ENCODE measurements at places on chromosomes 6 and 20.

DNA sequence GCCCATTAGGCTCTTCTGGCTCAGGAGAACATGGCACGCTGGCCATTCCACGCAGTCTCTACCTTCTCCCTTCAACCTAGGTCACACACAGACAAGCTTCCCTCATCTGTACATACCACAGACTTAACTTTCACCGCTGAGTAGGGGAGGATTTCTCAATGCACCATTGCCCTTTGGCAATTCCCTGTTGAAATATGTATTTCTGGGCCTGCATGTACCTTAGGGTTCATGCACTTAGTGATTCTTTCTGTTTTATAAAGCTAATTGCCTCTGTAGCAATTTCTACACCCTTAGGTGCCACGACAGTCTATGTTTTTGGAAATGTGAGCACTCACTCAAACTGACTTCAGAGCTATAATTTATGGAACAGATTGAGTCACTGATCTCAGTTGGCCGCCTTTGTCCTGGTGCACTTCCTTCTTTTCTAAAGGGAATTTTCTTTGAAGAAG lies 253.8 kb upstream of the PRDM1 start:
- no peak for DNase-seq

- DNase-seq = peak; percentile 70
Measured at GRCh38 chr6:50816115-50816675, 2.5 kb upstream of the TFAP2B start.

DNA sequence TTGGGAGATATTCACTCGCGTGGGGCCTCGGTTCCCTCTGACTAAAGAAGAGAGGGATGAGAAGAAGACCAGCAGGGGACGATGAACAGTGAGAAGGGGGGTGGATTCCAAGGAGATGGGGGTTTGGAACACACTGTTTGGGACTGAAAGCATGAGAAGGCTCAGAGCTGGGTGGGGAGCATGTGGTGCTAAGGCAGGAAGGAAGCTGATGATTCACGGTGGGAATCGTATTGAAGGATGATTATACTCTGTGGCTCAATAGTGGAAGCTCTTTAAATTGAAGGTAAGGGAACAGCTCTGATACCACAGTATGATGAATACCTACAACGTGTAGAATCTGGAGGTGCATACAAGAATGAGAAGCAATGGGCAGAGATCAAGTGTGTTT lies 117.5 kb upstream of the KCNK16 start:
- DNase-seq = no peak

GRCh38 chr20:10637563-10637962 lies 36.2 kb downstream of the JAG1 start:
- no peak for DNase-seq

DNA sequence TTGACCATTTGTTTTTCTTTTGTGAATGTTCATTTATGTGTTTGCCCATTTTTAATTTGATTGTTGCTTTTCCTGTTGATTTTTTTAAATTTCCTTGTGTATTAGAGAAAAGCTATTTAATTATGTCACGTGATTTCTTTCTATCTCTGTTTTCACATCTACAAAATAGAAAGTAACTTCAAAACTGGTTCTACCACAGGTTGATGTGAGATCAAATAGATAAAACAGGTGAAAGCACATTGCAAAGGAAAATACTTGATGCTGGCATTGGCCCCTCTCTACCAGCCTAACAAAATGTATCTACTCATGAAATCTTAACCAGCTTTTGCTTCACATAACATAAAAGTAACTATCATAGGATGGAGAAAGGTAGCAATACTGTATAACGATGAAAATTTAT lies 129.2 kb downstream of the TMEM242 start:
- DNase-seq = no peak

- no peak for DNase-seq
Measured at GRCh38 chr6:39530201-39530759, 194.9 kb downstream of the KIF6 start.

DNA sequence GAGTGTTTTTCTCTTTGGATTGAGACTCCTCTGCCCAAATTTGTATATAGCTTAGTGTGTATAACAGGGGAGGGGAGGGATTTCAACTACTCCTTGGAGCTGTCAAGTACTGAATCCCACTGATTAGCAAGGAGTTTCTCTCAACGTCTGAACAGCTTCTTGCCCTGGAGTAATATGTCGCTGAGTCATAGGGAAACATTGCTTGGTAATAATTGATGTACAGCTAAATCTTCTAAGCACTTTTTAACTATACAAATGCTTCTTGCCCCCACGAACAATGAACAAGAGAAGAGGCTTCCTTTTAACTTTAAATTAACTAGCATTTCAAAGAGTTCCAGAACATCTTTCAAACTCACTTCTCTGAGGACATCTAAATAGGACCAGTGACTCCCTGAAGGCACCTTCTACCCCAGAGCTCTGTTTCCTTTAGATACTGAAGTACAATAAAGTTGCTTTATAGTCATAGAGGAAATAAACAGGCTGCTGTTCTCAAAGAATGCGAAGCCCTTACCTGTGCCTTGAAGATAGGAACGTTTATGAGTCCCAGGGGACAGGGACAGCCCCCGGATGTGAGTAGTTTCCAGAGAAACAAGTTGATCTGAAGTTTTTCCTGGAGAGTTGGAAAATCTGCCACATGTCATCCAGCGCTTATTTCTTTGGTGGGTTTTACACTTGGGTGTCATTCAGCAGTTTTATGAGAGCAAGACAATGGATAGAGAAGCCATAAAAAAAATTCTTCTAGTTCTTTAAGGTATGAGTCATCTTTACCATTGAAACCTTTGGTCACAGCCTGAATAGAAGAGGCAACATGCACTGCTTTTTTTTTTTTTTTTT lies 462.5 kb upstream of the BTBD3 start:
- DNase-seq = peak; percentile 58

GRCh38 chr20:35606127-35606526 lies 9.5 kb upstream of the SPAG4 start:
- no peak for DNase-seq

DNA sequence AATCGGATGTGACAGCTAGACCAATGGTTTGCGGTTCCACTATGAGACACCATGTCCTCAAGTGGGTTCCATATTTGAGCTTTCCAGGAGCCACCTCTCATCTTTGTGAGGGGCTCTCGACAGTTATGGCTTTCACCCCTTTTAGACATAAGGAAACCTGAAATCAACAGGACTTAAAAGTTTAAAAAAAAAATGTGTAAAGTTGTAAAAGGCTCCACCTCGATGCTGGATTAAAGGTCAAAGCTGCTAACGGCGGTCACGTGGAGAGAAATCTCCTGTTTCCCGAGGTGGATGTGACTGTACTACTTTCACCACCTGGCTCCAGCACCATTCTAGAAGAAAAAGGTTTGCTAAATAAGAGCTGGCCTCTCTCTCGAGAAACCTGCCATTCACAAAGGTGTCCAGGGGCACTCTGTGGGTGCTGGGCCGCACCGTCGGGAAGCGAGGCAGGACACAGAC lies 542 bp downstream of the ATP5F1E start:
- DNase-seq = peak; percentile 33

DNA sequence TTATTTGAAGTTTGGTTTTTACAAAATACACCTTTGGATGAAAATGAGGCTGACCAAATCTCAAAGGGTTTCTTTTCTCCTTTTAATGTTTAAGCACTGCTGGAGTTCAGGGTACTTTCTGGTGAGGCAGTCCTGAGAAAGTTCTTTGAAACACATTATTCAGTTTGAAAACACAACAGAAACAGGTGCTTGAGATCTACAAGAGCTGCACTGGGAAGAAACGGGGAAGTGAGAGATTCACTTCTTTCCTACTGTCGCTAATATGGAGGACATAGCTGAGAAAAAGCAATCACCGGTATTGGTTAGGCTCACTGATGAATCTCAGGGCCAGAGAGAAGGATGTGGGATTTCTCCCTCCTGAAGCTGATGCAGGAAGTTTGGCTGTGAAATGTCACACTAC lies 22.9 kb upstream of the TMEM170B start:
- no peak for DNase-seq

DNA sequence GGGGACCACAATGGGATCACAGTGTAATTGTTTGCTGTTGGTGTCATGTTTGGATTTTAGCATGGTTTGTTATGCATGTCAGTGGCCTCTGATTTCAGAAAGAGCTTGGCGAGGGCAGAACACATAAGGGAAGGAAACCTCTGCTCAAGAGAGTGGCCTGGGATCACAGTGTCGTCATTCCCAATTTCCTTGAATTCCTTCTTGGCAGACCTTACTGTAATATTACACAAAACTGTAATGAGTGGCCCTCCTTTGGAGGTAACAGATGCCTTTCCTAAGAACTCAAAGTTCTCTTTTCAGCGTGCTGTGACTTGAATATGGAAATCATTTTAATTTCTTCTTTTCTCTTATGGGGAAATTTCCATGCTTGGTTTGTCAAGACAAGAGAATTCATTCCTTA lies 46.9 kb downstream of the JAG1 start:
- DNase-seq = no peak

DNA sequence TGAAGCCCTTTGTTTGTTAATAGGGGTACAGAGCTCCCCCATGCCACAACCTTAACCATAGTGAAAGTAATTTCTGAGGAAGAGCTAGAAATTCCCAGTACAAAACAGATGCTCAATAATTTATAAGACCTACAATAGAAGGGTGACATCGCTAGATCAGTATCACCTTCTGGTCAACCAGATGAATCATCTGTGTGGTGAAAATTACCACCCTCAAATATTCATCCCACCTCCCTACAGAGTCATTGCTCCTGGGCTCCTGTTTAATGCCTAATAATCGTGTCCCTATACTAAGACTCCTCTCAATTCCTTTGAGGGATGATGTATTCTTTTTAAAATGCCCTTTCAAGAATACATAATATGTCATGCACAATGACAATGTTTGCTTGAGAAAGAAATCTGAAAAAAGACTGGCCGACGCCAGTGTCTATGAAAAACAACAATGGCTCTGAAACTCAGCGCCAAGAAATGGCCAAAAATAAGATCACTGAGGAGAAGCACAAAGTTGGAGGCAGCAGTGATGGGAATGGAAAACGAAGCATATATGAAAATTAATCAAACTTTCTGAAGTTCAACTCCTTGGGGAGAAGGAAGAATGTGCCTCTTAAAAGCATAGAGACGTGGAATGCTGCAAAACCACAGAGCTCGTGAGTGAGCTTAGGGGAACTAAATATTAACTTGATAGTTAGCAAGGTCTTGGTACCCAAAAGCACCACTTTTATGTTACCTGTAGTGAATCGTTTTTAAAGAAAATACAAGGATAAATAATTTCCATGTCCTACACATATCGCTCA lies 11.0 kb upstream of the ADGRF5 start:
- no peak for DNase-seq

DNA sequence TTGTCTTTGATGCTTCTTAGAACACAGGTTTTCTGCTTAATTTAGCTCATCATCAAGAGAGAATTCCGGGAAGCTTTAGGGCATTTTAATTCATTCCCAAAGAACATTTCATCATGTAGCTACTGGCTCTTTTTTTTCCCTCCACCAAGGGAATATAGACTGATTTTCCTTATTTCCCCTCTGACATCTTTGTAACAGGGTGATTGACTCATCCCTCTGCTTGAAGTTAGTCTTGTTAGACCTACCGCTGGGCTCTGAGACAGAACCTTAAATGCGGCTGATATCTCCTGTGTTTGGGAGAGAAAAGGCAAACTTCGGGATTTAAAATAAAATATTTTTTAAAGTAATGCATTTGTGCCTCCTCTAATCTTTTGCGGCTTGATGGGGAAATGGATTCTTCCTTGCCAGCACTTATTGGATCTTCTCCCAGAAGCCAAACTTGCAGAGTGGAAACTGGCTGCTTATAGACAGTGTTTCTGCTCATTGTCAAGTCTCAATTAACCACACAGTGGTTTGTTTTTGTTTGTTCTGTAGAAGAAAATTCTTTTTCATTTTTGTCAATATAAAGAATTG lies 272.7 kb upstream of the PLCB4 start:
- DNase-seq = no peak

GRCh38 chr6:90338409-90338808 lies 41.8 kb upstream of the BACH2 start:
- no peak for DNase-seq

GRCh38 chr6:111980143-111980542 lies 73.8 kb upstream of the CCN6 start:
- no peak for DNase-seq

DNA sequence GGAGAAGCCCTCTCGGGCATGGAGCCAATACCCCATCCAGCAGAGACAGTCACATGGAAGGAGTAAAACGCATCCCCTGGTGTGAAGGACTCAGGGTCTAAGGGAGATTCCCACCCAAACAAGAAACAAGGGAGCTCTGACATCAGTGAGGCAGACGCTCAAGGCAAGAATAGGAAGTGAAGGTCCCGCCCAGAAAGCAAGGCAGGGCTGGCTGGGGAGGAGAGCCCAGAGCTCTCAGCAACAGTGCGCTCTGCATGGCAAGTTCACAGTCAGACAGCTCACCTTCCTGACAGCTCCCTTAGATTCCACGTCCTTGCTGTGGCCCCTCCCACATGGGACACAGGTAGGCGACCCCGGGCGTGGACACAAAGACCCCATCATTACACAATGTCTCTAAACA lies 85.6 kb downstream of the TTLL2 start:
- DNase-seq = no peak

DNA sequence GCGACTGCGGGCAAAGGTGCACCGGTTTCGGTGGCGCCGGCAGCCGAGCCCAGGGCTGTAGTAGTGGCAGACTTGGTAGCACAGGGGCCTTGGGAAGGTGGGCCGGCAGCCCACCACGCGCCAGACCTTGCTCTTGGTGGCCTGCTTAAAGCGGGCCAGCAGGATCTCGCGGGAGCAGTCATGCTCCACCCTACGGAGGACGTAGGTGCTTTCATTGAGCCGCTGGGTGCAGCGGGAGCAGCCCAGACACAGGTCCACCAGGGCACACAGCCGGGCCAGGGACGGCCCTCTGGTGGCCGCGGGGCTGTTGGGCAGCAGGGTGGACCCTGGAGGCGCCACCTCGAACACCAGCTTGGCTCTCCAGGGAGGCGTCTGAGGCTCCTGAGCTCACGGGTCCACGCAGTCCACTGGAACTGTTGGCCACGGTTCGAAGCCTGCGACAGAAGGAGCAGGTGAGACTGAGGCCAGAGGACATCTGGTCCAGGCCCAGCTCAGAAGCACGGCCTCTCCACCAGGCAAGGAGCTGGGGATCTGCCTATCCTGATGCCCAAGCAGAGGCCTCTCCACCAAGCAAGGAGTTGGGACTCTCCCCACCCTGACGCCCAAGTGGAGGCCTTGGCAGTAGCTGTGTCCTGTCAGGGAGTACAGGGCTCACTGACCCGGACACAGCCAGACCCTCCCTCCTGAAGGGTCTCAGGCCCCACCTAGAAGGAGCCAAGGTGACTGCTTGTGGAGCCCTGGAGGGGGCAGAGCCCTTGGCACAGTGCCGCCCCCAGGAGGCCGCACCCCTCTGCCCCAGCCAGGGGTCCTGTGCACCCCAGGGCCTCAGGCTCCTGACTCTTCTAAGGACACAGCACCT lies 1.0 kb downstream of the HELZ2 start:
- DNase-seq = peak; percentile 56

All from RKO (cell line).